ENCODE measurements at places on chromosomes 7 and 10. TPM values are rescaled to one million over a fixed set of nuclear protein-coding genes. Genes with fewer than 3 reads are reported as not detected.
A peak's percentile ranks its signal among the peaks of the same experiment; 100 is the strongest.

Gene SLC26A4
- 1.4 TPM for total RNA-seq

Gene ACBD7
- 6.7 TPM for total RNA-seq

Gene LRRC4
- total RNA-seq = not detected

DNA sequence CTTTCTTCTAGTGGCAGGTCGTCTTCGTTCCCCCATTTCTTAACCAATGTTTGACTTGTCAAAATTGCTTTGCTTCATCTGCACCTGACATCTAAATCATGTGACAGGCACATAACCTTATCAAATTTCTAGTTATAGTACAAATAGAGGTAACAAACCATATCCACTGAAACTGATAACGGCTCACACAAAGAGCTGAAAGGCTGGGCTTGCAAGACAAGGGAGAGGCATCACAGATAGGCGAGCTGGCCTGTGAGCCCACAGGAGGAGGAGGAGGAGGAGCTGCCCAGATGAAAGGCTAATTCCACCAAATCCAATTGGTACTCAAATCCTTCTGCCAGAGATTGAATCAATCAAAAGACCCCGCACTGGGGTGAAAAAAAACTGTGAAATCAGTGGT lies 80.2 kb upstream of the NEBL start:
- DNase-seq = no peak

DNA sequence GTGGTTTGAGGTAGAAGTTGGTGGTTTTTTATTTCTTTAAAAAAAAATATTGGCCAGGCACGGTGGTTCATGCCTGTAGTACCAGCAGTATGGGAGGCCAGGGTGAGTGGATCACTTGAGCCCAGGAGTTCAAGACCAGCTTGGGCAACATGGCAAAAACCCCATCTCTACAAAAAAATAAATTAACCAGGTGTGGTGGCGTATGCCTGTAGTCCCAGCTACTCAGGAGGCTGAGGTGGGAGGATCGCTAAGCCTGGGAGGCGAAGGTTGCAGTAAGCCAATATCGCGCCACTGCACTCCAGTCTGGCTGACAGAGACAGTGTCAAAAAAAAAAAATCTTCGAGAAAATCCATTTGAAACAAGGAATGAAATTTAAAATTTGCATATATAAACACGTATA lies 1.1 kb downstream of the IL2RA start:
- no peak for DNase-seq

- DNase-seq = peak; percentile 98
These were observed 8.5 kb upstream of the METTL27 start for GRCh38 chr7:73850781-73851207.

GRCh38 chr7:79096361-79096805 lies 357.1 kb downstream of the MAGI2 start:
- DNase-seq = no peak

DNA sequence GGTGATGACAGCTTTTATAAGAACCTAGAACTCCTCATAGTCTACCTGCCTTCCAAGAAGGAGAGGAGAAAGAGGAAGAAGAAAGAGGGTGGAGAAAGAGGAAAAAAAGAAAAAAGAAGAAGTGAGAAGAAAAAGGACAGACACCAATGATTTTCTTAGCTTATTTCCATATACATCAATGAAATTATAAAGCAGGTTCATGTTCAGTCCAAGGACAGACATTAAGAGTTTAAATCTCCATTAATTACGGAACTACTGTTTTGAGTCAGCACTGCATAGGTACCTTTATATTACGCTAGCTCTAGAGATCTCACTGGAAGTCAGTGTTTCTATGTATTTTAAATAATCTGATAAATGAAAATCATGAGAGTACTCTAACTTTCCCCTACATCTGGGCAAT lies 309.0 kb upstream of the HGF start:
- DNase-seq = no peak

- DNase-seq = no peak
These were observed 233.4 kb downstream of the PTN start for GRCh38 chr7:137110091-137110509.

DNA sequence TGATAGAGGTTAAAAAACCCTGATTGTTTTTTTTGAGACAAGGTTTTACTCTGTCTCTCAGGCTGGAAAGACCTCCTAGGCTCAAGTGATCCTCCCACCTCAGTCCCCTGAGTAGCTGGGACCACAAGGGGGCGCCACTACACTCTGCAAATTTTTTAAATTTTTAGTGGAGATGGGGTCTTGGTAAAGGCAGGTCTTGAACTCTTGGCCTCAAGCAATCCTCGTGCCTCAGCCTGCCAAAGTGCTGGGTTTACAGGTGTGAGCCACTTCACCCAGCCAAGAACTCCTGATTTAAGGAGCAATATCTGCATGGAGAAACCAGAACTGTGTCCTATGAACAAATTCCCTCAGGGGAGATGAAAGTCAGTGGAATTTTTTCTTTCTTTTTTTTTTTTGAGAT lies 7.3 kb upstream of the KLHDC10 start:
- peak; percentile 41 for DNase-seq

DNA sequence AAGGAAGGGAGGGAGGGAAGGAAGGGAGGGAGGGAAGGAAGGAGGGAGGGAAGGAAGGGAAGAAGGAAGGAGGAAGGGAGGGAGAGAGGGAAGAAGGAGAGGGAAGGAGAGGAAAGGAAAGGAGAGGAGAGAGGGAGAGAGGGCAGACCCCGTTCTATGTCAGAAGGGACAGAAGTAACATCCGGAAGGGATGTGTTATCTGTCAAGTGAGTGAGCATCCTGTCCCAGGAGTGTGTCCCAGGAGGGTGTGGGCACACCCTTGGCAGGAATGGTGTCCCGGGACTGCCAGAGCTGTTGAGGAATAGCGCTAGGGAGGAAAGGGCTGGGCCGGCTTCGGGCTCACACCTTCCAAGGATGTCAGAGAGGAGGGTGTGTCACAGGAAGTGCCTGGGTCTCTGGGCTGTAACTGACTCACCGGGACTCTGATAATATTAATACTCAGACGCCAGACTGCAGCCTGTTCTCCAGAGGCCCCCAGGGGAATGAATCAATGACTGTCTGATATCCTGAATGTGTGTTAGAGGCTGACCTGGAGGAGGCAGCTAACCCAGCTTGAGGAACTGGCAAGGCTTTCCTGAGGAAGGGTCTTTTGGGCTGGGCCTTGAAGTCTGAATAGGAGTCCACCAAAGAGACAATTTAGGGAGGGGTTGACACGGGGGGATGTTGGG lies 125.6 kb upstream of the TNRC18 start:
- DNase-seq = peak; percentile 90
